ENCODE measurements at places on chromosomes 2 and 18.

GRCh38 chr18:22226801-22227200 is 57.4 kb downstream of the GATA6 start:
- DNase-seq: no peak

- DNase-seq: no peak
These were observed 4.7 kb upstream of the PSD4 start for GRCh38 chr2:113169002-113169530.

DNA sequence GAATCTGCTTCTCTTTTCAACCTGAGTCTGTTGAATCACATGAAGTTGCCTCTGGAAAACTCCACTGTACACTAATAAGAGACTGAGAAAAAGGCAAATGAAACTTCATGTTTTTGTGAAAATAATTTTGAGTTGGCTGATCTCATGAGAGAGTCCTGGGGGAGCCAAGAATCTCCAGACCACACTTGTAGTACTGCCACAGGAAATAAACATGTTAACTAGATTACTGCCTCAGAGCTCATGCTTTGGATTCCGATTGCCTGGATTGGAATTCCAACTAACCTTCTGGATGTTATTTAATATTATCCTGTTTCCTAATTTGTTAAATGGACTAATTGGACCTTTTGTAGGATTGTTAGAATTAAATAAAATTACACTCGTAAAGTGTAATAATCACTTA is 25.2 kb downstream of the NUP35 start:
- no peak for DNase-seq

DNA sequence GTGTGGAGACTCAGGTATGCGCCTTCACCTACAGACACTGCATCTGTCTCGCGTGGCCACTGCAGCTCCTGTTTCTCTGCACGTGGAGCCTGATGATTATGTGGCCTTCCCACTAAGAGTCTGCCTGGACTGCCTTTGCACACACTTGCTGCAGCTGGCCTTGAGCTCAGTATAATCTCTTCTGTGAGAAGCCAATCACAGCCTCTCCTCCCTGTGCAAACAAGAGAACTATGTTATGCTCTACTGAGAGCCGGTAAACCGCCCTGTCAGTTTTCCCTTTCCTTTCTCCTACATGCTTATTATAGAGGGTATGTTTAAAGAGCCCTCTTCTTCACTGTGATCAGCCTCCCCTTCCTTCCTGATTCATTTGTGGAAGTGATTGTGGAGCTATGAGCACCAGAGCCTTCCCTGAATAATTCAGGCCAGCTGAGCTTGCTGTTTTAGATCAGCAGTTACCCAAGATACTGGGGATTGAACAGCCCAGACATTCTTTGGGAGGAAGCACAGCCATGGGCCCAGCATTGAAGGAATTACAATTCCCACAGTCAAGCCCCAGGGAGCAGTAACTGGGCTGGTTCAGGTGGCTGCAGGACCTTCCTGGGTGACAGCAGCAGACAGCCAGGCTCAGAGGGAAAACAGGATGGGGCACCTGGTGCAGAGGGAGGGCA is 3.7 kb upstream of the TGFA start:
- DNase-seq: no peak

- DNase-seq: no peak
These were observed 219.6 kb downstream of the SNTG2 start for GRCh38 chr2:1170241-1170640.

- DNase-seq: no peak
These were observed 34.2 kb upstream of the CAB39 start for GRCh38 chr2:230678451-230678850.

- no peak for DNase-seq
These were observed 374.6 kb downstream of the IRS1 start for GRCh38 chr2:226424971-226425370.

DNA sequence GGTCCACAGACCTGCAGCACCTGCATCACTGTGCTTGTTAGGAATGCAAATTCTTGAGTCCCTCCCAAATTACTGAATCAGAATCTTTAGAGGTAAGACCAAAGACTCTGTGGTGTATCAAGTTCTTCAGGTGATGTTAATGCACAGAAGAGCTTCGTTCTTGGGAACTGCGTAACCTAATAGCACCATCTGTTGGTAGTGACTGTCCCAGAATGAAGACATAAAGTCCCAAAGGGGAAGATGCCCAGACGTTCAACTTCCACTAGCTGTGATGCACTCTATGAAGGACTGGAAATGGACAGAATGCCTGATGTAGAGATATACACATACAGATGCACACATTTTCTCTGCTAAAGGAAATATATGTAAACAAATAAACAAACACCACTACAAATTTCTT is 576.0 kb downstream of the LRP1B start:
- no peak for DNase-seq

DNA sequence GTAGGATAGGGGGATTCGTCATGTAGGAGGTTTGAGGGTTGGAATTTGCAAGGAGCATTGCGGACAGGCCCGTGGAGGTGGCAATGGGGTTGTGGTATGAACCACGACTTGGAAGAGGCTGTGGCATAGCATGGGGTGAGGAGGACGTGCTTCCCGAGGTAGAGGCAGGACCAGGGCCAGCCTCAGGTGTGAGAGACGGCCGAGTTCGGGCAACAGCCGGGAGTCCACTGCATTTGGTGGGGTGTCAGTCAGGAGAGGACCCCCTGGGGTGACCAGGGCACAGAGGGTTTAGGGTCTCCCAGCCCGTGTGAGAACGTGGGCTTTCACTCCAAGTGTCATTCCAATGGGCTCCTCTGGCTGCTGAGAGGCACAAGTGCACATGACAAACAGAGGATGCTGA is 339.0 kb downstream of the EIPR1 start:
- no peak for DNase-seq

DNA sequence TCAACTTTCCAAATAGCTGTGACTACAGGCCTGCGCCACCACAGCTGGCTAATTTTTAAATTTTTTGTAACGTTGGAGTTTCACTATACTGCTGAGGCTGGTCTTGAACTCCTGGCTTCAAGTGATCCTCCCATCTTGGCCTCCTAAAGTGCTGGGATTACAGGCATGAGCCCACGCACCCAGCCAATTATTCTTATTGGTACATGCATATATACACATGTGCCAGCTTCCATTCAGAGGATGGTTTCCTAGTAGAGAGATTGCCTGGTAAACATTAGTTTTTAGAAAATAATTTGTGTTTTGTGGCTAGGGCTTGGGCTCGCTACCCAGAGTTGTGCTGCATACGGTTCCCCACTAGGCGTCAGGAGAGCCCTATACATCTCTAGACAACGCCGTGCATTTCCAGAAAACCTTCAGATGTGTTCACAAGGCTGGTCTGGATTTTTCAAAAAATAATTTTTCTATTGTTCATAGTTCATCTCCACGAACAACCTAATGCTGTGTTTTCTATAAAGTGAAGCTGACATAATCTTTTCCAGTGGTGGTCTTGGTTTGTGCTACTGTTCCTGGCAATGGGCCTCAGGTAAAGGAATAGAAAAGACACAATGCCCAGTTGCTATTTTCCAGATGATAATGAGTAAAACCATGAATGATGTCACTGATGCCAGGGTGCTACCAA is 14.6 kb upstream of the AFG3L2 start:
- DNase-seq: no peak
